Posterior vena cava (tissue), 2 donors: ENCODE measurements at places on chromosomes 13 and 19.

GRCh38 chr19:40174092-40174491 is 17.1 kb upstream of the MAP3K10 start:
- no peak for DNase-seq

GRCh38 chr19:48896191-48896720 is 2.3 kb downstream of the TULP2 start:
- peak; percentile 90 for DNase-seq

DNA sequence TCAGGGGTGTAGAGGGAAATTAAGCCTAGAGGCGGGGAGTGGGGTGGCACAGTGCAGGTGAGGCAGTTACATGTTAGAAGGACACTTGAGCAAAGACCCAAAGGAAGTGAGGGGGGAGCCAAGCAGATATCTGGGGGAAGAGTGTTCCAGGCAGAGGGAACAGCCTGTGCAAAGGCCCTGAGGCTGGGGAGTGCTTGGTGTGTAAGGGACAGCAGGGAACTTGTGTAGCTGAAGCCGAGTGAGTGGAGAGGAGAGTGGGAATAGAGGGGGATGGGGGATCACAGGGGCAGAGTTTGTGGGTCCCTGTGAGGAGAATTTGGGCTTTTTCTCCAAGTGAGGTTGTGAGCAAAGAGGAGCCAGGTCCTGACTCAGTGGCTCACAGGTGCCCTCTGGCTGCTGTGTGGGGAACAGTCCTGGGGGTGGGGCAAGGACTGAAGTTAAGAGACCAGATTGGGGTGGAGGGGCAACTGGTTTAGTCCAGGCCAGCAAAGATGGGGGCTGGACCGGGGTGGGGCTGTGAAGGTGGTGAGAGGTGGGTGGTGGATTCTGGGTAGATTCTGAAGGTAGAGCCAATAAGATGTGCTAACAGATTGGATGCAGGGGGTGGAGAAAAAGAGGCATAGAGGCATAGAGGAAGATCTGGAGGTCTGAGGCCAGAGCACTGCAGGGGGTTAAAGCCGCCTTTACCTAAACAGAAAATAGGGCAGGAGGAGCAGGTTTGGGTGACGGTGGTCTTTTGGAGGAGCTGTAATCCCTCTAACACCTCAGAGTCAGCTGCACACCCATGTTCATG is 75.3 kb downstream of the CACNA1A start:
- peak; percentile 80 for DNase-seq

GRCh38 chr19:2059422-2060201 is 8.6 kb upstream of the MKNK2 start:
- peak; percentile 93 for DNase-seq

- no peak for DNase-seq
Measured at GRCh38 chr19:1909761-1910080, 4.5 kb downstream of the ADAT3 start.

DNA sequence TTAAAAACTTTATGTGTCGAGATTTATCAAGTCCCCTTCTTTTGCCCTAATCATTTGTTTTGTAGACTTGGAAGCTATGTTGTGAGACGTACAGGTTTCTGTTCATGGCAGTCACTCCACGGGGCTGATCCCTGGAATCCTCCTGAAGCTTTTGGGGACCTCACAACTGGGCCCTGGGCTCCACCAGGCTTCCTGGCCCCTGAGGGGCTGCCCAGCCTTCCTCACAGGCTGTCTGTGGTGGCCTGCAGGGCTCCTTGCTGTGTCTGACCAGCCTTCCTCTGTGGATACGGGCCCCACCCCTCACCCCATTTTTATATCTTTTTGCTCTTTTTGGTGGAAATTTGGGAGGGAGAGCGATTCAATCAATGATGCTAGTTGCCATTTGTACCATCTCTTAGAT is 38.1 kb downstream of the CHST8 start:
- DNase-seq, result peak; percentile 24

GRCh38 chr19:39355253-39355652 is 13.0 kb downstream of the SAMD4B start:
- DNase-seq, result no peak

DNA sequence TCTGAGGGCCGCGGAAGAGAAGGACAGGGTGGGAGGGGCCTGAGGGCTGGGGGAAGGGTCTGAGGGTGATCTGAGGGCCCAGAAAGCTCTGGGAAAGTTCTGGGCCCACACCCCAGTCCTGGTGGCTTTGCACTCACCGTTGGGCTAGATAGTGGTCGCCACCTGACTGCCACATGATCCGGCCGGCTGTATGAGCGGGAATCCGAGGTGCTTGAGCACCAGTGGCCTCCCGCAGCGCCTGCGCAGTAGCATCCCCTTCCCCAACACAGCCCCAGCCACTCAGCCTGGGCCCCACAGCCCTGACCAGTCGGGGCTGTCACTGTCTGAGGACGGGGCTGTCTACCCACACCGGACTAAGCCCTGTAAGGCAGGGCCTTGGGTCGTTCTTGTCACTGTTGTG is 15.0 kb downstream of the PRODH2 start:
- no peak for DNase-seq

DNA sequence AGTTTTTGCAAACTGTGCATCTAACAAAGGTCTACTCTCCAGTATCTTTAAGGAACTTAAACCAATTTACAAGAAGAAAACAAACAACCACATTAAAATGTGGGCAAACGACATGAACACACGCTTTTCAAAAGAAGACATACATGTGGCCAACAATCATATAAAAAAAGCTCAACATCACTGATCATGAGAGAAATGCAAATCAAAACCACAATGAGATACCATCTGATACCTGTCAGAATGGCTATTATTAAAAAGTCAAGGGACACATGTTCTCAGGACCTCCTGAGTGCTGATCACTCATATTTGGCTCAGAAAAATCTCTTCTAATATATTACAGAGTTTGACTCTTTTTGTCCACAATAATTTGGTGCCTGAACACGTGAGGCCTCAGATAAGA is 14.2 kb upstream of the LILRB1 start:
- DNase-seq, result no peak
